GM12878 (cell line): ENCODE measurements at places on chromosomes 4 and X.

DNA sequence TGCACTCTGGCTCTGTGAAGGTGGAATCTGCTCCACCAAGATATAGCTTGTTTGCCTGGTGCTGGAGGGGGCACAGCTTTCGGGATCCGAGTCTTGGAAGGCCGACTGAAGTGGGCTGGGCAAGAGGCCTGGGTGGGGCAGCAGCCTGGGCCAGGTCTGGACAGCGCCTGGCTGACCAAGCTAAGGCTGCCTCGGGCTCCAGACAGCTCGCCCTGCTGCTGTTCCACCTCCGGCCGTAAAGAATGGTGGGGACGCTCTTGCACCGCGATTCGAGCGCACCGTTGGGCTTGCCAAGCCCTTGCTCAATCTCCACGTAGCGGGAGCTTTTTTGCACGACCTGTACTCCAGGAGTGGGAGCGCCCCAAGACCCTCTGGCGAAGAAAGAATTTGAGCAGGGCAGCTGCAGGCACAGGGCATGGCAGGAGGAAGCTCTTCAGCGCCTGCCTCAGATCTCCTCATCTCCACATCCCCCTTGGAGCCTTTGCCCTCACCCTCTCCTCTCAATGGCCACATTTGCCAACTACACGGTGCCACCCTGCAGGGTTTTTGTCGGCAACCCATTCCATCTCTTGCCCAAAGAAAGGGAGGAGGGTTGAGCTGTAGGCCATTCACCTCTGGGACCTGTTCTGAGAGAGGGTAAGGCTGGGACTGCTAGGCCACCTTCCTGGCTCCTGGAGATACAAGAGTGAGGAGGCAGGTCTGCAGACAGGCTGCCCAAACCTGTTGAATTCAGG, 18.9 kb downstream of the CNGA2 start:
- no peak for DNase-seq

DNA sequence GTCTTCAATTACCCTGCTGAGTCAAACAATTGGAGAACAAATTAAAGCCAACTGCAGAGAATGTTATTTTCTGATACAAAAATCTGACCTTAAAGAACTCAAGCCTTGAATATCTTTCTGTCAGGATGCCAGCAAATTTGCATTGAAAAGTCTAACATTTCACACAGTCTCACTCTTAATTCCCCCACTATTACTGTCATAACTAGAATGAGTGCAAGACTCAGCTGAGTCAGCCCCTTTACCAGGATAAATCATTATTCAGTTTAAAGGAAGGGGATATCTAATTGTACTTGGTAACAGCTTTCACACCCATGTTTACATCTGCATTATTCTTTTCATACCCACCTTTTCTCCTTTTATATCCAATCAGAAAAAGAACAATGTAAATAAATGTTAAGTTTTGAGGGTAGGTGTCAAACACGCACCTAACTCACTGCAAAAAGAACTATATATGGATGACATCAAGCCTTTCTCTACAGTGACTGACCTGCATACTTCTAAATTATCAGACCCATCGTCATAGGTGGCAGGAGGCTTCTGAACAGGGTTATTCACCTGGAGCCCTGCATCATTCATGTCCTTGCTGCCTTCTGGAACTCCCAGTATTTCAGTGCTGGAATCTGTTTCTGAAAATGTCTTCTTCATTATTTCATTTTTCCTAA, 117.4 kb downstream of the TMA16 start:
- DNase-seq: no peak

DNA sequence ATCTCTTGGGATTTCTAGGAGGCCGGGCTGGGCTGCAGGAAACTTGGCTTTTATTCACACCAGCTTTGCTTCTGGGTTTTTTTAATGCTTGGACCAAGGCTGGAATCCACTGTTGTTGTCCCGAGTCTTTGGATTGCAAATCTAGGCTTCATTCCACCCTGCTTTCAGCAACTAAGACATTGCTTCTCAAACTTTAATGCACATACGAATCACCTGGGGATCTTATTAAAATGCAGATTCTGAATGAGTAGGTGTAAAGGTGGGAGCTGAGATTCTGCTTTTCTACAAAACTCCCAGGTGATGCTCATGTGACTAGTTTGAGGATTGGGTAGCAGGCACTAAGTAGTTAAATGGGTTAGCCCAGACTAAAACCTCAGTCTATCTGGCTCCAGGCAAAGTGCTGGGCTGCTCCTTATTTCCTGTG, 39.2 kb upstream of the GPC4 start:
- no peak for DNase-seq

DNA sequence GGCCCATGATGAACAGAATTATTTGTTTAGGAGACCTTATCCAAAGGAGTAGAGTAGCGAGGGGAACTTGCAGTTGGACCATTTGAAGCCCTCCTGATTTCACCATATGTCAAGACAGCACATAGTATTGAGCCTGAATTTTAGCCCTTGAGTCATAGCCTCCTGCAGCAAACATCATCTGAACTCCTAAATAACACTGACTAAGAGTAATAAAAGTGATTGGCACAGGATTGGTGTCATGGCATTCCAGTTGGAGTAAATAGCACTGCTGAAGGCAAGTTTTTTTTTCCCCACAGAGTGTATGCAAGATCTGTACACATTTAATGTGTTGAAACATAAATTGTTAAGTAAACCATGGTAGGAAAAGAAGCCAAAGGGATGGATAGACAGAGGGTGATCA, 89.0 kb downstream of the COMMD8 start:
- DNase-seq: no peak

GRCh38 chr4:98861100-98861884, 67.6 kb downstream of the EIF4E start:
- no peak for DNase-seq

DNA sequence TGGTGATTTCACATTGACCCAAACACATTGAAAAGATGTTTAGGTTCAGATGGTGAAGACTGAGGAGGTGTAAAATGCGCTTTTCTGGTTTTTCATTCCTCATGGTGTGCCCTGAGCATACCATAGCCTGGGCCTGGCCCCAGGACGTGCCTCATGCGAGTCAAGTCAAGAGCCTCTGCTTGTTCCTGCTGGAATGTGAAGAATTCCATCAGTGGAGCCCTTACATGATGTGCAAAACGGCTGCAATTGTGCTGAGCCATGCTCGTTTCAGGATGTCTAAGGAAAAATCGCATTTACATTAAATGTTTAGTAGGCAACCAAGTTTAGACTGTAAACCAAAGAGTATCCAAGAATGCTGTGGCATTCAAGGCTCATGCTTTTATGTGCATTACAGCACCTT, 34.9 kb downstream of the GYG2 start:
- DNase-seq: no peak

DNA sequence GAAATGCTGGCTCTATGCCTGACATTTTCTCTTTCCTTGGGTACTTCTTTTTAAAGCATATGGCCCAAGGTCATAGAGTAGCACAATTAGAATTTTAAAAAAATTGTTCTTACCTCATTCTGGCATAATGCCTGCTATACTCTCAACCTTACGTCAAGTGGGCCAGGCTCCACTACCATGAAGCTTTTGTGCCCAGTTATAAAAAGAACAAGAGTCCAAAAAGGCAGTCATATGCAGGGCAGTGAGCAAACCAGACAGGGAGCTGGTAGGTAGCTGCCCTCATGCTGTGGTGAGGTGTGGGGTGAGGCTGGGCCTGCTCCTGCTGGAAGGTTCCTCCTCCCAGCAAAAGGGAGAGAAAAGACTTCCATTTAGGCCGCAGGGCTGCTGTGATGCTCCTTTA, 64.4 kb upstream of the UCP1 start:
- no peak for DNase-seq

- DNase-seq: no peak
Observed at GRCh38 chr4:153954654-153955053, 165.8 kb upstream of the SFRP2 start.

- DNase-seq: no peak
Observed at GRCh38 chr4:3809028-3809427, 42.8 kb downstream of the ADRA2C start.

- DNase-seq: no peak
Observed at GRCh38 chr4:13117185-13117584, 367.0 kb downstream of the RAB28 start.

- no peak for DNase-seq
Observed at GRCh38 chr4:29375716-29376115, 1344.5 kb upstream of the PCDH7 start.

- DNase-seq: no peak
Observed at GRCh38 chr4:97994765-97995465, 148.4 kb downstream of the STPG2 start.

GRCh38 chr4:112145790-112146501, 692 bp downstream of the FAM241A start:
- peak; percentile 17 for DNase-seq

- no peak for DNase-seq
Observed at GRCh38 chr4:177105536-177105935, 204.1 kb upstream of the NEIL3 start.

- no peak for DNase-seq
Observed at GRCh38 chr4:122576261-122577188, 44.3 kb downstream of the IL21 start.

- peak; percentile 41 for DNase-seq
Observed at GRCh38 chr4:153249199-153250041, 45.2 kb downstream of the TRIM2 start.
